Stimulated activated naive CD8-positive, alpha-beta T cell treated with anti-CD3 and anti-CD28 coated beads, Interleukin-15, amount 100 ng/mL, for 72 hours (primary cell): ENCODE measurements at places on chromosomes 12 and 14.

DNA sequence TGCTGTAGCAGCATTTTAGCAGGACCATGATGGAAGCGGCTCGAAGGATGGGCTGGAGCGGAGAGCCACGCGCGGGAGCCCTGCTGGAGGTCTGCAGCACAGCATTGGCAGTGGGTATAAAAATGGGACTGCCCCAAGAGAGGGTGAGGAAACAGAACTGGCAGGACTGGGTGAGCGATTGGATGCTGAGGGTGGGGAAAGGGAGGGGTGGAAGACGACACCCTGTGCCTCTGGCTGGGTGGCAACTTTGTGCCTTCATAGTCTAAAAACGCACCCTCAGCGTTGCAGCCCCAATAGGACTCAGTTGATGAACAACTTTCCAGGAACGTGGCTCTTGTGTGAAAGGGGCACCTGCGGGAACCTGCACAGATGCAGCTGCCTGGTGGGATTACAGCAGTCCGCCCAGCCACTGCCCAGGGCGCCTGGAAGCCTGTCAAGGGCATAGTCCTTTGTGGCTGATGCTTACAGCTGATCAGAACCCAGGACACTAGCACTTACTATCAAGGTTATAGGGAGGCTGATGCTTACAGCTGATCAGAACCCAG is 73.0 kb downstream of the NINJ2 start:
- DNase-seq: no peak

GRCh38 chr12:45568808-45569207 is 160.7 kb upstream of the ARID2 start:
- DNase-seq: no peak

DNA sequence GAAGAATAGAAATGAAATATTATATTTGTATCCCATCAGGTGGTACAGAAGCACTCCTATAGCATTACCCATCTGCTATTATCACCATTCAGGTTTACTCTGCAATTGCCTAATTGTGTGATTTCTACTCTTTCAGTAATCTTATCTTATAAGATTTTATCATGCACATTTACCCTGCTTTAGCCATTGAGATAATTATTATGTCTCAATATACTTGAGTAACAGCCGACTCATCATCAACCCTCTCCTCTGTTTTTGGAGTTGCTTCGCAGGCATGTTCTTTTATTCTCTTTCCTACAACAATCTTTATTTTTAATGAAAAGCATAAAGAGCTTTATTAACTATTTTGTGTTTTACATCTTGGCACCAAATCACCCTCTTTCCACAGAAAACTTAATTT is 419.9 kb downstream of the LRIG3 start:
- DNase-seq: no peak

DNA sequence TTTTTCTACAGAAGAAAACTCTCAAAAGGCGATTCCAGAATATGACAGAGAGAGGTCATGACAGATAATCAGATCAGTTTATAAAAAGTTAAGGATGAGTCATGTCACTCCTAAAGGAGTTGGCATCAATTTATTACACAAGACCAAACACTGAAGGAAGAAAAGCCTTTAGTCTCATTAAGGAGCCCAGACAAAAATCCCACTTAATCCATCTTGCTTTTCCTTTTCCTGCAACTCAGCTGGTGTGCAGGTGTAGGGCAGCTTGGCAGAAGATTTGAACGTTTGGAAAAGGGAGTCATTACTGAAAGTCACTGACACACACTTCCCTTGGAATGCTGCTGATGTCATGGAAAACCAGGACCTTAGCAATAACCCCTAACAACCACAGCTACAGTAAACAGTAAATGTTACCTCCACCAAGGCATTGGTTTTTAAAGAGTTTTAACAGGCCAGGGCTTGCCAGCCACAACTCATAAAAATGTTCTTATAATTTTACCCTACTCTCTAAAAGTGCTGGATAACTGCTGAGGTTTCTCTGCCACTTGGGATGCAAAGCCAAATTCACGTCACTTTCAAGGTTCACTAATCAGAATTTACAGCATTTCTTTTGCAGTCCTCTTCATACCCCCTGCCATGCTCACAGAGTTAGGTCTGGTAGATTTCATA is 320.6 kb downstream of the RAD51B start:
- no peak for DNase-seq

GRCh38 chr12:113298861-113299545 is 35.9 kb downstream of the SLC8B1 start:
- DNase-seq: no peak

DNA sequence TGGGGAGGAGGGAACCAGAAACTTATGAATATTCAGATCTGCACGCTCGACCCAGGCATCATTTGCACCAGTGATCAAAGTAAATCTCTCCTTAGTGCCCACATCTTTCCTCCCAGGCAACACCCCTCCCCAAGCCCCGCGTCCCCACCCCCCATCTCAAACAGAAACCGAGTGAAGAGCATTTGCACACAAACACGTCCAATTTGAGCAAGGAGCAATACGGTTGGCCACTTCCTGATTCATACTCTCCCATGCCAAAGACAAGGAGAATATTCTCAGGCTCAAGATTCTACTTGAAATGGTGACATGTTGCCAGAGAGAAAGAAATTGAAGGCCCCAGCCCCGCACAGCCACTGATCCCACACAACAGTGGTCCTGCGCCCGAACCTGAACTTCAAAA is 7.1 kb downstream of the FOXN3 start:
- DNase-seq: no peak

DNA sequence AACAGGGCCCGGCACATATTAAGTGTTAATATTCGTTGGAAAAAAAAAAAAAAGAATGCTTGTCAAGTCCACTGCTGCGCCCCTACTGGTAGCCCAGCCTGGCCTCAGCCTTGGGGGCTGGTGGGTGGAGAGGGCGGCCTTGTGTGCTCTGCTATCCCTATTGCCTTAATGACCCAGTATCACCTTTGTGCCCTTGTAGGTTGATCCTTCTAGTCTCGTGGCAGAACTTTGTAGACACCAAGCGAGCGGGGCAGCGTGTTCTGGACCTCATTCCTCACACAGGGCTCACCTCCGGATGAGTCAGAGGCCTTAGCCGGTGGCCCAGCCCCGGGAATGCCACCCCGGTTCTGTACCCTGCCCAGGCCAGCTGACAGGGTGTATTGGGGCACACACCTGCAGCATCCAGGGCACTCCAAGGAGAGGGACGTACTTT is 1.8 kb upstream of the RCOR1 start:
- DNase-seq: no peak

- no peak for DNase-seq
Measured at GRCh38 chr12:63319386-63319785, 168.4 kb upstream of the AVPR1A start.

DNA sequence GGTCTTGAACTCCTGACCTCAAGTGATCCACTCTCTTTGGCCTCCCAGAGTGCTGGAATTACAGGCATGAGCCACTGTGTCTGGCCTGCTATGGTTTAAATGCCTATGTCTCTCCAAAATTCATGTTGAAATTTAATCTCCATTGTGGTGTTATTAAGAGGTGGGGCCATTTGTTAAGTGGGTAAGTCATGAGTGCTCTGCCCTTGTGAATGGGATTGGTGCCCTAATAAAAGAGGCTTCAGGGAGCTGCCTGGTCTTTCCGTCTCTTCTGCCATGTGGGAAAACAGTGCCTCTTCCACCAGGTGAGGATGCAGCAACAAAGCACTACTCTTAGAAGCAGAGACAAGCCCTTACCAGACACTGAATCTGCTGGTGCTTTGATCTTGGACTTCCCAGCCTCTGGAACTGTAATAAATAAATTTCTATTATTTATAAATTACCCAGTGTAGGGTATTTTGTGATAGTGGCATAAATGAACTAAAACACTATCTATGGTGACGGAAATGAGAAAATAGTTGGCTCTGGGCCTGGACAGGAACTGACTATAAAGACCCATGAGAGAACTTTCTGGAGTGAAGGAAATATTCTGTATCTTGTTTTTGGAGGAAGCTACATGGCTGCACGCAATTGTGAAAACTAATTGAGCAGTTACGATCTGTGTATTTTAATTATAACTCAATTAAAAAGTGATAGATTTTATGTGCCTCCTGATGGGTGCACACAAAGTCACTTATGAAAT is 12.1 kb upstream of the ATP23 start:
- DNase-seq: no peak

DNA sequence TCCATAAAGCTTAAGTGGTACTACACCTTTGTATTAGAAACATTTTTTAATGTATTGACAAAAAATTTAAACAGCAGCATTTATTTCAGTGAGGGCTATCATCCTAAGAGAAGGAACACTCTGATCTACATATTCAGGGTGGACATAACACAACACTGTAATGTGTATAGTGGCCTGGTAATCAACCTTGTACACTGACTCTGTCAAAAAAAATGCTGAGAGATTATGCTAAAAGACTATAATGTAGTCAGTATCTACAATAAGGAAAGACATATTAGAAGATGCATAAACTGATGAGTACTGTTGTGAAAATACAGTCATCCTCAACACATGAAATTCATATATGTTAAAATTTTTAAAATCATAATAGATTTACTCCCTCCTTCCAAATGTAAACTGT is 68.2 kb downstream of the C2CD5 start:
- no peak for DNase-seq

- no peak for DNase-seq
Measured at GRCh38 chr14:99733540-99734405, 49.7 kb downstream of the CYP46A1 start.
